Activated CD4-positive, alpha-beta memory T cell treated with anti-CD3 and anti-CD28 coated beads, Interleukin-2, amount 10 ng/mL, durations not matched to agents 7 days and 5 days (primary cell): ENCODE measurements at places on chromosomes 7 and 10. TPM values are rescaled to one million over a fixed set of nuclear protein-coding genes. Genes with fewer than 3 reads are reported as not detected.

CDC14C gene
- total RNA-seq: not detected

ZNF736 gene
- 22.5 TPM for total RNA-seq

SPDYE2B gene
- not detected for total RNA-seq

ECHDC3 gene
- not detected for total RNA-seq

FAM107B gene
- total RNA-seq: 235 TPM

CFAP69 gene
- total RNA-seq: not detected

UBE2D4 gene
- total RNA-seq: 6.8 TPM

ICA1 gene
- total RNA-seq: 2.2 TPM

PTPRN2 gene
- 4.8 TPM for total RNA-seq

ANLN gene
- total RNA-seq: 69.0 TPM

FAM171A1 gene
- total RNA-seq: 6.8 TPM

SPDYE18 gene
- 1.0 TPM for total RNA-seq

FEZF1 gene
- not detected for total RNA-seq

TBL2 gene
- total RNA-seq: 27.1 TPM

PNLIPRP1 gene
- total RNA-seq: not detected

SPDYE1 gene
- total RNA-seq: not detected

CYP17A1 gene
- not detected for total RNA-seq

PKD2L1 gene
- total RNA-seq: 0.18 TPM

ZNF12 gene
- total RNA-seq: 21.0 TPM

CH25H gene
- not detected for total RNA-seq

SLC18A3 gene
- not detected for total RNA-seq

CYP2C19 gene
- total RNA-seq: 0.13 TPM

STEAP1 gene
- 0.53 TPM for total RNA-seq

MAGI2 gene
- total RNA-seq: 0.08 TPM

SPDYE5 gene
- total RNA-seq: not detected

FGFR2 gene
- total RNA-seq: 0.30 TPM

TEX47 gene
- total RNA-seq: not detected

EIF4EBP2 gene
- total RNA-seq: 52.6 TPM

TAS2R41 gene
- not detected for total RNA-seq

TMEM196 gene
- not detected for total RNA-seq

GET4 gene
- total RNA-seq: 38.2 TPM

HOXA10 gene
- not detected for total RNA-seq

ORAI2 gene
- total RNA-seq: 61.9 TPM

RAB19 gene
- 4.8 TPM for total RNA-seq

TUBB8 gene
- not detected for total RNA-seq

ZNF680 gene
- 12.8 TPM for total RNA-seq

CTTNBP2 gene
- total RNA-seq: not detected

EIF3B gene
- total RNA-seq: 138 TPM

OR2A14 gene
- total RNA-seq: not detected
